ENCODE measurements at places on chromosomes 4 and X.

GRCh38 chr4:54675721-54676461 lies 18.1 kb downstream of the KIT start:
- no peak for DNase-seq

DNA sequence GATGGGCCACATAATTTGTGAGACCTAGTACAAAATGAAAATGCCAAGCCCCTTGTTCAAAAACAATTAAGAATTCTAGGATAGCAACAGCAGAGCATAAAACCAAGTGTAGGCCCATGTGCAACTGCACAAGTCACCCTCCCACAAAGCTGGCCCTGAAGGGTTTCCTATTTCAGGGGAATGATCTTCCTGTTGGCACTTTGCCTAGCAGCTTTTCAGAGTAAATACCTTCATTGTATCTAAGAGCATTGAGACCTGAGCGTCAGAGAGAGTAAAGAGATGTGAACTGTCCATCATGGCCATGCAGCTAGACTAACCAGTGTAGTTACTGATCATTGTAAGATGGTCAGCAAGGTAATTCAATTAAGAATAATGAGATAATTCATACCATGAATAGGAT lies 113.6 kb downstream of the CNKSR2 start:
- DNase-seq = no peak

GRCh38 chr4:96675896-96676295 lies 836.0 kb downstream of the PDHA2 start:
- no peak for DNase-seq

- DNase-seq = no peak
Observed at GRCh38 chr4:127832585-127832984, 48.1 kb upstream of the PLK4 start.

DNA sequence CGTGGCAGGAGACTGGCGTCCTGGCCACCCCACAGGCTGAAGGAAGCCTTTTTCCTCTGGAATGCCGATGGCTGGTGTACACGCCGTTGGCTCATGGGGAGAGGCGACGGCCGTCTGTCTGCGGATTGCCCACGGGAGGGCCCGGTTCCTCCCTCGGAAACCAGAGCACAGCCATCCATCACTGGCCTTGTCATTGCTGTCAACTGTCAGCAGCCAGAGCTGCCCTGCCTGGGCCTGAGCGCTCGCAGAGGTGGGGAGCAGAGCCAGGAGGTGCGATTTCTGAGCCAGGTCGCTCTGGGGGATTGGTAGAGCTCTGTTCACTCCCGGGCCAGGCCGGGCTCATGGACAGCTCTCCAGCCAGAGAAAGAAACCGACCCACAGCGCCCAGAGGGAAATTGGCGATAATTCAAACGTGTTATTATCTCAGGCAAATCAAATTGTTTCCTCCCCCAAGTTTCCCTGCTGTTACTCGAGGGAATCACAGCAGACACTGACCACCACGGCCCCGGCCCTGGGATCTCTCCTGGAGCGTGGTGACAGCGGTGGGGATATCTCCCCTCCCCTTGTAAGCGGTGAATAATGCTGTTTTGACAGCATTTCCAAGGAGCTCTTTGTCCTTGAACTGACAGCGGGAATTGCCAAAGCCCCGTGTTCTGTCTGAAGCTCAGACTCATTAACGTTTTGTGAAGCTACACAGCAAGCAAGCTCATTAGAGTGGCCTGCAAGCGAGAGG lies 220.9 kb upstream of the PSAPL1 start:
- DNase-seq = no peak

All from stimulated activated CD4-positive, alpha-beta T cell treated with anti-CD3 and anti-CD28 coated beads, TNF-alpha, amount 100 ng/mL, for 1 hour (primary cell).